Brain (organoid and tissue), 16 donors: ENCODE measurements at places on chromosomes 6 and 20.

GRCh38 chr20:19945732-19946670 is 71.2 kb upstream of the NAA20 start:
- no peak for DNase-seq

GRCh38 chr6:37496951-37497885 is 2.5 kb downstream of the CCDC167 start:
- no peak for DNase-seq

GRCh38 chr6:2149361-2150006 is 95.9 kb downstream of the GMDS start:
- DNase-seq: no peak

GRCh38 chr6:143733510-143733909 is 55.7 kb downstream of the PHACTR2 start:
- no peak for DNase-seq

DNA sequence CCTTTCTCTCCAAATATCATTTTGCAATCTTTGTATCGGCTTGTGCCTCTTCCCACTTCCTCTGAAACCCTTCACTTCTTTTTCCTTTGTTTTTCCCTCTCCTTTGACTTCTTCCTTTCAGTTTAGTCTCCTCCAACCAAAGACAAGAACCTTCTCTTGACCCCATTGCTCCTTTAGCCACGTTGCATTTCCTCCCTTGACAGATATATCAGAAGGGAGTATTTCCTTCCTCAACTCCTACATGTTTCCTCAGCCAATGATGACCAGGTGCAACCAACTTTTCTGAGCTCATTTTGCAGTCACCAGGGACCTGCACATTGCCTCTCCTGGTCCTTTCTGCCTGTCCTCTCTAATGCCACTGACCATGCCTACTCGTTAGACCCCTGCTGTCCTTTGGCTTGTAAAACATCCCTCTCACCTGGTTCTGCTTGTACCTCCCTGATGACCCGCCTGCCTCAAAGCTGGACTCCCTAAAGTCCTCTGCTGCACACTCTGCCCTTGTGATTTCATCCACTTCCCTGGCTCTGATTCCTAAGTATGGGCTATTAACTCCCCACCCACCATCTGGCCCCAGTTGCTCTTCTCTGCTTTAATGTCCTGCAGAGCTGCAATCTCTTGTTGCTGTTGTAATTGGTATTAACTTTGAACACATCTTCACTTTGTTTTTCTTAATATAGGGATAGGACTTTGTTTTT is 27.4 kb downstream of the SLC22A16 start:
- no peak for DNase-seq

GRCh38 chr6:148760568-148761526 is 14.0 kb downstream of the UST start:
- peak; percentile 35 for DNase-seq

- DNase-seq: peak; percentile 11
These were observed 2.0 kb downstream of the MYB start for GRCh38 chr6:135183002-135183531.

GRCh38 chr20:33065785-33066184 is 12.1 kb downstream of the BPIFB3 start:
- DNase-seq: no peak

DNA sequence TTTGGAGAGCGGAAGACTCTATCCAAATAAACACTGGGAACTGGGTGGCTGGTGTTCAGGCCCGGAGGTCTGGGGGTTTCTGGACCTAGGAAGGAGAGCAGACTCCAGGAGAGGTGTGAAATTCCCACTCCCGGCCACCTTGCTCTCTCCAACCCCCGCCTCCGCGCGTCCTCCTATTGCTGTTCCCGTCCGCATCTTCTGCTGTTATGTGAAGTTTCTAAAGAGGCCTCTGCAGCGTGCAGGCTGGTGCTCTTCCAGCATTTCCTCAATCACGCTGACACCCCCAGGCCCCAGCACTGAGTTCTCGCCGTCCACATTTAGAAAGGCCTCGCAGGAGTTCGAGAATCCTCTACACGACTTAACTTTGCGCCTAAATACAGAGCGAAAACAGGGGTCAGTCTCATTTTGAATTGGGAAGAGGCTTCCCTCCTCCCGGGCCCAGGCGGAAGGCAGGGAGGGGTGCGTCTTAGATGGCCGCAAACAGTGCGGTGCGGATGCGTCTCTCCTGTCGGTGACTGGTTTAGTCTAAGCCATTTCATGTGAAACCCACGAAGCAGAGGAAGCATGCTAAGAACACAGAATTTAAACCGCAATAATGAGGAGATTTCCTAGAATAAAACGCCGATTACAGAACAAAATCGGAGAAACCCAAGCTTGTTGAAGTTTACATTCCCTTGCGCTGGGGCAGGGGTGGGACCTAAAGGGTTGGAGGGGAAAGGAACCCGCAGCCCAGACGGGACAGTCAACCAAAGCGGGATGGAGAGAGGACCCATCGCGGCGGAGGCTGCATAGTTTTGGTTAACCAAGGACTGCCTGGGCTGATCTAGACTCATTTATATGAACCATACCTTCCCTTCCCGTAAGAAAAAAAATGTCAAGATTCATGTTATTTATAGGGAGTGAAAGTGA is 4.0 kb upstream of the FOXF2 start:
- DNase-seq: no peak

GRCh38 chr6:166418691-166419143 is 36.0 kb upstream of the MPC1 start:
- DNase-seq: no peak

- DNase-seq: no peak
These were observed 96.4 kb upstream of the MRPS10 start for GRCh38 chr6:42313941-42314570.

DNA sequence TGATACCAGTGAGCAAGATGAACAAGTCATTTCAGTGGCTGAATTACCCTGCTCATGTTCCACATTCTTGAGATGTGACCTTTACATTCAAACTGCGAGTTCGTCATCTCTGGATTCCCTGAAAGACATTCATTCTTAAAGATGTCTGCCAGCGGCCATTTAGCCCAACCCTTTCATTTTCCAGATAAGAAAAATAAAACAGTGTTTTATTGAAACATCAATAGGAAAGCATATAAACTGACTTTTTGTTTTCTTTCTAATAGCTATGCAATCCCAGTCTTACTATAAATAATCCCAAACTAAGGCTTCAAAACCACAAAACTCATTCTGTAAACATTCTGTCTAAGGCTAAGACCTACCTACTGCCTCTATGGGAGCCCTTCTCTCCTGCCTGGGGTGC is 134.0 kb downstream of the SAMD5 start:
- no peak for DNase-seq

DNA sequence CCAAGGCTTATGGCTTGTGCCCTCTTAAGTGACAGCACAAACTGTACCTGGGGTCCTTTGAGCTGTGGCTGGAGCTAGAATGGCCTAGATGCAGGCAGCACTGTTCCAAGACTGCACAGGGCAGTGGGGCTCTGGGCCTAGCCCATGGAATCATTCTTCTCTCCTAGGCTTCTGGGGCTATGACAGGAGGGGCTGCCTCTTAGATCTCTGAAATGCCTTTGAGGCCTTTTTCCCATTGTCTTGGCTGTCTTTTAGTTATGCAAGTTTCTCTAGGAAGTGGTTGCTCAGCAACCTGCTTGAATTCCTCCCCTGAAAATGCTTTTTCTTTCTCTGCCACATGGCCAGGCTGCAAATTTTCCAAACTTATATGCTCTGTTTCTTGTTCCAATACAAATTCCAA is 183.4 kb downstream of the WDR27 start:
- no peak for DNase-seq

DNA sequence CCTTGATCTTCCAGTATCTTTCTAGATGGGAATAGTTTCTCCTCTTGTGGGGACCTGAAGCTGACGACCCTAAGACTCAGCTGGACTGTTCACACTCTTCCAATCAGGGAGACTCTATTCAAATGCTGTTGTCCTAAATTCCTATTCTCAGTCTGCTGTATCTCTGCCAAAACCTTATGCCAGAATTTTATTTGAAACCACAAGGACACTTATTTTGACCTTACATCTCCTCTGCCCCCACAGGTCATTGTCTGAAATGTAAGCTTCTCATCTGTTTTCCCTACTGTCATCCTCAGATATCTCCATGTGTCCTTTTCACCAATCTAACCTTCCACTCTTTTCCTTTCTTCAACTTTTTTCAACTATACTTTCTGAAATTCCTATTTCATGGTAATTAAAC is 289.5 kb upstream of the SGK1 start:
- DNase-seq: no peak

DNA sequence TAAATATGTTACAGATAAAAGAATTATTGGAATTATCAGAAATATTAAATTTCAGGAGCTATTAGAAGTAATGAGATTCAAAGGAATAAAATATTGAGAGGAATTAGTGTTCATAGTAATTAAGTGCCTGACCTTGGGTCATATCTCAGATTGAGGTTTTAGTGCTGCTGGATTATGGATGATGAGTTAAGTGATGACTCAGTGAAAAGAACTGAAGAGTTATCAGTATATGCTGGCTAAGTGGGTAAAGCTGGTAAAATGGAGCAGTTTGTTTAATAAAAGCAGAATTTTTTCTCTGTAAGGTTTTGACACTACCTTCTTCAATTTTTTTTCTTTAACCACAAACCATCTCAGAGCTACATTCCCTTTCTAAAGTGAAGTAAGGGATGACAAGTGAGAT is 206.7 kb downstream of the MANEA start:
- no peak for DNase-seq

DNA sequence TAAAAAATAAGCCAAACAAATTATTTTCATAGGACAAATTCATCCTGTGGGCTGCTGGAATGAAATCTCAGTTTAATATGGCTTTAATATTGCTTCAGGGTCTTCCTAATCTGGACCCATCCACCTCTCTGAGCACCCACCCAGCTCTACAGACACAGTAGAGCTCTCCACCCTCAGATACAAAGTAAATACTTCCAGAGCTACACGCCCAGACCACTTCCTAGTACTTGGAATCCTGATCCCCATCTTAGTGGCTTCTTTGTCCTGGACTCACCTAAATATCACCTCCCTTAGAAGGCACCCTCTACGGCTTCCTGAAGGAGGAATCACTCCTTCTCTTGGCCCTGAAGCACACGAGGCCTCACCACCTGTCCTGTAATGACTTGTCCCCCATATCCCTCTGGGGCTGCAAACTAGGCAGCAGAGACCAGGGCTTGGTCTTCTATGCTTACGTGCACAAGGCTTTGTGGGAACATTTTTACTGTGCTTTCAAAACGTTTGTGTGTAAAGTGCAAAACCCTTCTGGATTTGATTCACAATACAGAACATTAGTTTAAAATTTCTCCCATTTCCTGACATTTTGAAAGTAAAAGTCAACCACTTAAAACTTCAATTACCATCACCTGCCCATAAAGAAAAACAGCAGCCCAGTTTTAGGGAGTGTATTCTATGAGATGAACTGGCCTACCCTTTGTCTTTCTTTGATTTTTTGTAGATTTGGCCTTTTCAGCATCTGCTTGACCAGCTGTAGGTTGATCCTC is 2.4 kb downstream of the CTCFL start:
- no peak for DNase-seq

GRCh38 chr20:36885356-36885755 is 9.4 kb downstream of the TLDC2 start:
- DNase-seq: no peak

DNA sequence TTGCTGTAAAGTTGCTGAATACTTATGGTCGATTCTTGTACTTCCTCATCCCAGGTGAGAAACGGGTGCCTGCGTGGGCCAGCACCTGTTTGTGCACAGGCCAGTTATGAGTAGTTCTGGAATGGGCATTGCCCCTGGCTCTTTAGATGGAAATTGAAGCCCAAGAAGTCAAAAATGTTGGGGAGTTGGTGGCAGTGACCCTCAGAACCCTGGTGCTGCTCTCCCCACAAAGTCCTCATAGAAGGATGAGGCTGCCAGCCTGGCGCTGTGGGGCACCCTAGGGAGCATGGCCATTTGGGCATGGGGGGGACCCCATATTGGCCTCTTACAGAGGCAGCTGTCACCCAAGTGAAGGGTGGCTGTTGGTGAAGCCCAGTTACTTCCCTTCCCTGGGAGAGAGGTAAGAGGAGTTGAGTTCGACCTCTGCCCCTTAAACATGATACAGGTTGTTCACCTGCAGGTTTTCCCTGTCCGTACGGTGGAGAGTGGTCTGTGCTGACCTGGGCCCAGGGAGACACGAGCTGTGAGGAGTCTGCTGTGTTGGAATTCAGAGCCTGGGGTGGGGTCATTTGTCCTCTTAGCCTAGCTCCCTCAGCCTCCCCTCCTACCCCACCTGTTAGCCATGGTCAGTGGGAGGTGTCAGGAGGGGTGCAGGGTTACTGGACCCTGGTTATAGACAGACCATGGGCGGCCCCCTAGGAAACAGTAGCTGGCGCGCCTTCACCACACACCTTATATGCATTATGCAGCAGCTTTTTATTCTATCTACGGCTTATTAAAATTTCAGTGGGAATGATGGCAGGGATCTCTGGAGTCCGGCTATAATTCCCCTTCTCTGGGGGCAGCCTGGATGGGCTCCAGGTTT is 4.9 kb downstream of the HMGA1 start:
- no peak for DNase-seq

GRCh38 chr20:18403269-18403668 is 63.6 kb downstream of the DZANK1 start:
- DNase-seq: no peak

- DNase-seq: peak; percentile 45
These were observed 23.3 kb downstream of the MYCT1 start for GRCh38 chr6:152720974-152721373.

- no peak for DNase-seq
These were observed 63.1 kb downstream of the TTI1 start for GRCh38 chr20:37969949-37970855.

DNA sequence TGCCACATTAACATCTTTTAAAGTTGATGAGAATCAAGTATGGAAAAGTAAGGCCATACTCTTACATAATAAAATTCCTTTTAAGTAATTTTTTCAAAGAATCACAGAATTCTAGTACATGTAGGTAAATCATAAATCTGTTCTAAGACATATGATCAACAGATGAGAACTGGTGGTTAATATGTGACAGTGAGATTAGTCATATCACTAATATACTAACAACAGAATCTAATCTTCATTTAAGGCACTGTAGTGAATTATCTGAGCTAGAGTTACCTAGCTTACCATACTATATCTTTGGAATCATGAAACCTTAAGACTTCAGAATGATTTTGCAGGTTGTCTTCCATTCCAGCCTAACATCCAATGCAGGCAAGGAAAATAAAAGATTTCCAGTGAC is 11.6 kb downstream of the PLN start:
- no peak for DNase-seq

DNA sequence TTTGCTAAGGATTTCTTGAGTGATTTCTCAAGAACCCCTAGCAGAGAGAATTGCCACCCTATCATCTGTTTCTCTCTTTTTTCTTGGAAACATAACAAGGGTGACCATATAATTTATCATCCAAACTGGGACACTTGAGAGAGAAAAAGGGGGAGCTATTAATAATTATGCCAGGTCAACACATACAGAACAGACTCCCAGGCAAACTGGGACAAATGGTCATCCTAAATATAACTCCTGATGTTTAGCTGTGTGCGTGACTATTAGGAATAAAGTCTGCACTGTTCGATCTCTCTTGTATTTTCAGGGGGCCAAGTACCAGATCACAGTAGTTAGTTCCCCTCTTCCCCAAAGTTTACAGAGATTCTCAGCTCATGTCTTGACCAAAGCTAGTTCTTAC is 11.7 kb upstream of the HS3ST5 start:
- DNase-seq: no peak
